NCI-H446 treated with DMSO at 0.1 percent for 48 hours (cell line): ENCODE measurements at places on chromosomes 6 and 20.

DNA sequence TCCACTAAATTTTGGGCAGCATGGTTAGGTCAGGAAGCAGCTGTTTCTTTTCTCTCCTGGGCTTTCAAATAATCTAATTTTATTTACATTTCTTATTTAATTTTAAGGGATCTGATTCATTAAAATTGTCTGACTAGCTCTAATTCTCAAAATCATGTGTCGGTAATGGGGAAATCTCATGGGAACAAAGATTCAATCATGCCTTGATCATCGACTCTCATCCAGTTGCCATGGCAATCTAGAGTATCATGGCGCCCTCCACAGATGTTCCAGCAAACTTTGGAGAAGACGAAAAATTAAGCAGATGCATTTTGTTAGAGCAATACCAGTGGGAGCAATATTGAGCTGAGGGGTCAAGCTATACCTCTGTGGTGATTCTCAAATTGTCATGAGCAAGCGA lies 358.0 kb upstream of the CDH4 start:
- DNase-seq: no peak

- DNase-seq: no peak
Observed at GRCh38 chr6:131336596-131336995, 201.3 kb downstream of the AKAP7 start.

- no peak for DNase-seq
Observed at GRCh38 chr6:125918681-125919566, 37.6 kb upstream of the HINT3 start.

- no peak for DNase-seq
Observed at GRCh38 chr6:79568996-79569395, 31.8 kb upstream of the LCA5 start.

- no peak for DNase-seq
Observed at GRCh38 chr6:37230104-37230503, 27.5 kb upstream of the TBC1D22B start.

- no peak for DNase-seq
Observed at GRCh38 chr20:44720997-44721784, 6.0 kb downstream of the CCN5 start.
